ENCODE measurements at places on chromosomes 6 and 20.

GRCh38 chr6:80336911-80337310 lies 230.4 kb downstream of the BCKDHB start:
- no peak for DNase-seq

DNA sequence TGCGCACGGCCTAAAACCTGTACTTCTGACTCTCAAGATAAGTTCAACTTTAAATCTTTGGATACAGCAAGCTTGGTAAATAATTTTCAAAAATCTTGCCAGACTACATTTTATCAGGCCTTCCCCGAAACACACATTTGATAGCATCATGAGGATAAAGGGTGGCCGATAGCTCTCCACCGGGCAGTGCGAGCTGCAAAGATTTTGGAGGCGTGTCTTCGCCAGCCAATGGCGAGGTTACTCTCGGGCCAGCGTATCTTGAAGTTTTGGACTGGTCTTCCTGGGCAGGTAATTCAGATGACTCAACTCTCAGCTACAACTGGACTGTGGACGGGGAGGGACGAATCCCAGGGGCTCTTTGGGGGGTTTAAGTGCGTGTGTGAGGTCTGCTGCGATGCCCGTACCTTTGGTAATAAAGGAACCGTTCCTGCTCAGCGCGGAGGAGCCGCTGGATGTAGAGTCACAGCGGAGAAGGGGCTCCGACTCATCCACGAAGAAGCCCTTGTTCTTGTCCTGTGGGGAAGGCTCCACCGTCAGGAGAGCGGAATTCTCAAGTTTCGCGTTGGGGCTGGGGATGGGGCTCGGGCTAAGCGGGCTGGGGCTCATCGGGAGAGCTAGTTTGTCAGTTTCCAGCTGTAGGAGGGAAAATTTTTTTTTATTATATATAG lies 75.3 kb downstream of the TNFRSF21 start:
- DNase-seq: no peak

- no peak for DNase-seq
These were observed 110.0 kb downstream of the GPX5 start for GRCh38 chr6:28635547-28636158.

DNA sequence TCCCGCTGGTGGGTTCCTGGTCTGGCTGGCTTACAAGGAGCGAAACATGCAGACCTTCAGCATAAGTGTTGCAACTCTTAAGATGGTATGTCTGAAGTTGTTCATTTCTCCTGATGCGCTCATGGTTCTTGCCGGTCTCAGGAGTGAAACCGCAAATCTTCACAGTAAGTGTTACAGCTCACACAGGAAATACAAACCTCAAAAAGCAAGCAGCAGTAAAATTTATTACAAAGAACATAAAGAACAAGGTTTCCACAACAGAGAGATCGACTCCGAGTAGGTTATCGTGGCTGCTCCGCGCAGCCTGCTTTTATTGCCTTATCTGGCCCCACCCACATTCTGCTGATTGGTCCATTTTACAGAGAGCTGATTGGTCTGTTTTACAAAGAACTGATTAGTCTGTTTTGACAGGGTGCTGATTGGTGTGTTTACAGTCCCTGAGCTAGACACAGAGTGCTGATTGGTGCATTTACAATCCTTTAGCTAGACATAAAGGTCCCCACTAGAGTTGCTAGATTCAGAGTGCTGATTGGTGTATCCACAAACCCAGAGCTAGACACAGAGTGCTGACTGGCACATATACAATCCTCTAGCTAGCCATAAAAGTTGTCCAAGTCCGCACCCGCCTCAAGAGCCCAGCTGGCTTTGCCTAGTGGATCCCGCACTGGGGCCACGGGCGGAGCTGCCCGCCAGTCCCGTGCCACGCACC lies 39.2 kb downstream of the TRIM27 start:
- no peak for DNase-seq

GRCh38 chr6:73743556-73743955 lies 47.6 kb downstream of the CD109 start:
- no peak for DNase-seq

DNA sequence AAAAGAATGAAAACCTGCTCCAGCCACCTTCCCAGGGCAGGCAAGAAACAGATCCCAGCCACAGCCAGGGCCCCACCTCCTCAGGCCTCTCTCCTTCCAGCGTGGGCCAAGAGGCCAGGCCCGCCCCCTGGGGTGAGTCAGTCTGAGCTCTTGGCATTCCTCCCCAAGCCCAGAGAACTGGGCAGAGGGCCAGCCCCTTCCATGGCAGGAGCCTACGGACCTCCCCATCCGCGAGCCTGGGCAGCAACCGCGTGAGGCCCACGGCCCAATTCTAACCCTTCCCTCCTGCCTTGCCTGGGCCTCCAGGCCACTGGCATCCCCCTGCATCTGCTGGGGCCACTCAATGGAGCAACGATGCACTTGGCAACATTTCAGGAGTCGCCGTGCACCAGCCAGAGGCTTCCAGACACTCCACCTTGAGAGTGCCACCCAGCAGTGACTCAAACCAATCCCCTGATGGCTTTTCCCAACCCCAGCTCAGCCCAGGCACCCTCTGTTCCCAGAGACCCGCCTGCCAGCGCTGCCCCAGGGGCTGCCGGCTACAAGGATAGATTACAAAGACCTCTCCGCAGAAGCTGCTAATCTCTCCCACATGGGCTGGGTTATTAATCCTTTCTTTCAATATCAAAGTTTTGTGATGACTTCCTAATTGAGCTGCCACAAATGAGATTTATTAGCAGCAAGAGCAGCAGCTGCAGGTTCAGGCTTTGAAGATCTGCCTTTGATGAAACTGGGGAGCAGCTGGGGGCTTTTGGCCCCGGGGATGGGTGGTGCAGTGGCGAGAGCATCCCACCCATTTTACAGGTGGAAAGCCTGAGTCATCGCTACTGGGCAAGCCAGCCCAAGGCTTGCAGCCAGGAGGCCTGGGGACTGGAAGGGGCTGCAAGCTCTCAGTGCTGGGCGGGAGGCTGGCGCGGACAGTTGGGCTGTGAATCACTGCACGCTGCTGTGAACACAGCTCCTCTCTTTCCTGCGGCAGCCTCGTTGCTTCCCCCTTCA lies 85.7 kb downstream of the NFATC2 start:
- no peak for DNase-seq

GRCh38 chr20:631101-631500 lies 21.0 kb upstream of the TCF15 start:
- no peak for DNase-seq

- DNase-seq: no peak
These were observed 93.3 kb downstream of the SCML4 start for GRCh38 chr6:107730683-107731314.

DNA sequence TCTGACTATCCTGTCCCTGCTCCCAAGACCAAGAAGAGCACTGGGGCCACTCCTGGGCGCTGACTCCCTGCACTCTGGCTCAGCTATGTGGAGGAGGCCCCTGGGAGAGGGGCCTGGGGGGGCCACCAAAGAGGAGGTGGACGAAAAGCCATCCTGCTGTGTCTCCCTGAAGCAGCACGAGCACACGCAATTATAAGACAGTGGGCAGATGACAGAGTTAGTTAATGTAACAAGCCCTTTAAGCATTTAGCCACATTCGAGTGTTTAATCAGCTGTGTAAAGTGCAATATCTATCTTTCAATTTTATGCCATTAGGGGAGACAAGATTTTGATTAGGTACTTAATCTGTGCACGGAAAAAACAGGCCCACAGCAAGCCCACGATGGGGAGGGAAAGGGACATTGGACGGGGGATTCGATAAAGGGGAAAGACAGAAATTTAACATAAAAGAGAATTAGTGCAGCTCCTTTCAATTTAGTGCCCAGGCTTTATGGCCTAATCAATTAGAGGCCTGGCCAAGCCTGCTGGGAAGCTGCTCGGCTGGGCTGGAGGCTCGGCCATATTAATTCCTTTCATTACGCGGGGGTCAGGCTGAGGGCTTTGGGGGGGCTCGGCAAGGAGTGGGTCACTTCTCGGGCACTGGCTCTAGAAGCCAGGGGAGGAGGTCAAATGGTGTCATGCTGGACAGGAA lies 286.2 kb downstream of the DHX35 start:
- no peak for DNase-seq

DNA sequence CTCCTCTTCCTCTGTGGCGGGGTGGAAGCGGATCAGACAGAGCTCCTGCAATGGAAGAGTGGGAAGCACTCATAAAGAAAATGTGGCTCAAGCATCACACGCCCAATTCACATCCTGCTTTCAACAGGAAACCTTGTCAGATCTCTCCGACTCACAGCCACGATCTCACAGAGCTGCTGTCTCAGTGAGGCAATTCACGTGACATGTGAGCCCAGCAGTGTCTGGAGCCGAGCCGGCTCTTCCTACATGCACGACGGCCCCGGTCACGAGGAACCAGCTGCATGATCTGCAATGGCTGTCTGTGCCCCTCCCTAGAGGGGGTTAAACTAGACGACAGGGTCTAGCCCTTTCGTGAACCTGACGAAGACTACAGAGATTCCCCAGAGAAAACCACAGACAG lies 29.5 kb upstream of the TCFL5 start:
- DNase-seq: no peak

DNA sequence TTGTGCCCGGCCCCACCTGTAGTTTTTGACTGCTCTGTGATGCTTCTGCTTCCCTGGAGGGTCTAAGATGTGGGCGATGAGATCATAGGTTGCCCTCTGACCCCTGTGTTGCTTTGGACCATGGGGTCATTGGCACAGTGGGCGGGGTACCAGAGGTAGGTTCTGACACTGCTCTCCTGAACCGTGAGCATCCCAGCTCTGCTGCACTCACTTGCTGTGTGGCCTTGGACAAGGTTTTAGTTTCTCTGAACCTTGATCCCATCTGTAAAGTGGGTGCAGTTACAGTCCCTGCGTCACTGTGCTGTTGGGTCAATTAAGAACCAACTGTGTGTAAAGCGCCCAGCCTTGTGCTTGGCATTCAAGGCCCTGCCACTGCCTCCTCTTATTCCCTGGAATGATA lies 30.9 kb downstream of the SRC start:
- DNase-seq: no peak

GRCh38 chr20:1801929-1802306 lies 93.3 kb upstream of the SIRPA start:
- no peak for DNase-seq

GRCh38 chr20:3235666-3236324 lies 3.2 kb downstream of the SLC4A11 start:
- DNase-seq: no peak

GRCh38 chr20:18057101-18057993 lies at the start of gene OVOL2:
Gene OVOL2, minus strand, starts transcription at chr20:18057916. Its CDS starts 282 bp downstream, at chr20:18057634.
- no peak for DNase-seq

- DNase-seq: no peak
These were observed 717.9 kb upstream of the POU3F2 start for GRCh38 chr6:98116455-98116854.

GRCh38 chr6:147618927-147619326 lies 110.4 kb downstream of the SAMD5 start:
- no peak for DNase-seq

DNA sequence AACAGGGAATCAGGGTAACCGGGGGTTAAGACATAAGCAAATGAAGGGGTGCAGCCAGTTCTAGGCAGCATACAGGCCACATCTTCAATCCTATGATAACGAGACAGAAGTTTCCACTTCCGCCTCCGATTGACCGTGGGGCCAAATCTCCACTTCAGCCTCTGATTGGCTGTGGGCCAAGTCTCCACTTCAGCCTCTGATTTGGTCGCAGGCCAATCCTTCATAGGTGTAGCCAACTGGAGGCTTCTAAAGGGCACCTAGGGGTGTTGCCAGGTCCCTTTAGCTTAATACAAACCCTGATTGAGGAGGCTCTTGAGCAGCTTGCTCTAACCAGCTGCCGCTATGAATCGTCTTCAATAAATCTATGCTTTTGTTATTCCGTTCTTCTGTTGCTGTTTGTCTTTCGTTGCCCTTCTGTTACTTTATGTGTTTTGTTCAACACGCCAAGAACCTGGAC lies 2.1 kb upstream of the ERGIC3 start:
- DNase-seq: no peak

DNA sequence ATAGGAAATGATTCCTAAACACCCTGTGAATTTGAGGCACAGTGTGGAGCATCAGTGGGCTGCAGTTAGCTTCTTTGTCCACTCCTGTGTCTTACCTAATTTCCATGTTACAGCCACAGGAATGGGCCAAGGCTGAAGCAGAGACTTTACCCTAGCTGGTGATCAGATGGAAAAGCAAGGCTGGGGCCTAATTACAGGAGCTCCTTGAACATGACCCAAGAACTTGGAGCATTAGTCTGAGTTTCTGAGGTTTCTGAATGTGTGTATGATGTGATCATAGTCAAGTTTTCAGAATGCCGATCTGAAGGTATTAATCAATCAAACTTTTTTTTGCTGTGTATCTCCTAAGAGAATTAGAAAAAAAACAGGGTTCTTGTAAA lies 18.0 kb downstream of the HECA start:
- DNase-seq: no peak

GRCh38 chr6:170067181-170067641 lies 223.7 kb downstream of the DLL1 start:
- no peak for DNase-seq

DNA sequence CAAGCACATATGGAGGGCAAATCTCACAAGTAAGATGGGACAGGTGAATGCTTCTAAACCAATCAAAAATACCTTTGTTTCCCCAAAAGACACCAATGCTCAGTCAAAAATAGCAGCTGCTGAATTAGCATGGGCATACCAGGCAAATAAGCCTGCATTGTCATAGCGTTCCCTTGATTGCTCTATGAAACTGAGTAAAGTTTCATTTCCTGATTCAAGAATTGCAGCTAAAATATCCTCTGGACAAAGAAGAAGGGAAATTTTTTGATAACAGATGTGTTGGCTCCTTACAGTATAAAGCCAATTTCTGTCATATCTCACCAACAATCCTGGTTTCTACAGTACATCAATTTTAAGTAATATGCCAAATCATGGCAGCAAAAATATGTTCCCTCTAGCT lies 3.3 kb upstream of the TMEM14A start:
- DNase-seq: no peak

Measured in stimulated activated CD8-positive, alpha-beta memory T cell treated with anti-CD3 and anti-CD28 coated beads, Interleukin-15, amount 100 ng/mL, for 48 hours (primary cell).